ELF-1 (cell line): ENCODE measurements at places on chromosomes 5 and 9.

DNA sequence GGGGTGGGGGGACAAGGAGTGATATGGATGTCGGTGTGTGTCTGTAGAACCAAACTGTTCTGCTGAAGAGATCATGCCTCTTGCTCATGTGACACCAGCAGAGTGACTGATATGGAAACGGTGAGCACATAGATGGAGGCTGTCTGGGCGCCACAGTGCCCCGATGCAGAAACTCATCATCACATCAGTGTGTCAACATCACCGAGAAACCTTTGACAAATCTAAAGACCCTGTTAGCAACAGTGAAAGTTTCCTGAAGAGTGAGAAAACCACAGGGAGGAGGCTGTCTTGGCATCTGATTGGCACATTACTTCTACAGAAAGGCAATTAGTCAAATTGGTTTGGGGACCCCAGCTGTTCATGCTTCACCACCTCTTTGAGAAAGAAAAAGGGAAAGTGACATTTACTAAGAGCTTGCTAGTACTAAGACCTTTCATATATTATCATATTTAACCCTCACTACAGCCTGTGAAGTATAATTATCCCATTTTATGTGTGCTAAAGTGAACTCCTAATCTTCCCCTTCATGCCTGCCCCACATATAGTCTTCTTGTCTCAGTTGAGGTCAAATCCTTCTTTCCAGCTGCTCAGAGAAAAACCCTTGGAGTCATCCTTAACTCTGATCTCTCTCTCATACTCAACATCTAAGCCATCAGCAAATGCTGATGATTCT, 25.6 kb downstream of the CSF2 start:
- DNase-seq: no peak

DNA sequence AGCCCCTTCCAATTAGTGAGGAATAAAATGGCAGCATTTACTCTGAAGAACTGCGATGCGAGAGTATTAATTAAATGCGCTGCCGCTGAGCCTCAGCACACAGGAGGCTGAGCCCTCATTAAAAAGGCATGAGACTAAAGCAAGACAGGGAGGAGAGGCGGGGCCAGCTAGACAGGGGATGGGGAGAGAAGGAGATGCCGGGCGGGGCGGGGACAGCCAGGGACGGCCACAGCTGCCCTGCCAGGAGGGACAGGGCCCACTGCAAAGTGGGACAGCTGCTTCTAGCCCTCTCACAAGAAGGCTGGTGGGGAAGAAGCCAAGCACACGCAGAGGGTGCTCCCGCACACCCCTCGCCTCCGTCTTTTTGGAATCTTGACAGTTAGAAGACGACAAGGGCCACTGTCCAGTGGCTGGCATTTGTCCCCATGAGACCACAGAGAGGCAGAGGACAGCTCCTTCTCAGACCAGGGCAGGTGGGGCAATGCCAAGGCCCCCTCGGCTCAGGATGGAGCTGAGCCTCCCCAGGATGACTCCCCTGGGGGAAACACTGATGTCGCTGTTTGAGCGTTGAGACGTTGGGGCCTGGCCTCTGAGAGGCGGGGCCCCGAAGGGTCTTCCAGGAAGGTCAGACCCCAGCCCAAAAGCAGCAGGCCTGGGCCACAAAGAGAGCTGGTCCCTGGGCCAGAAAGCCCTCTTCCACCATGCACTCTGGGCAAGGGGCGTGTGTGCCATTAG, 26.9 kb downstream of the ADAMTS2 start:
- no peak for DNase-seq

GRCh38 chr5:14415024-14415697, 166.4 kb upstream of the OTULINL start:
- DNase-seq: no peak

DNA sequence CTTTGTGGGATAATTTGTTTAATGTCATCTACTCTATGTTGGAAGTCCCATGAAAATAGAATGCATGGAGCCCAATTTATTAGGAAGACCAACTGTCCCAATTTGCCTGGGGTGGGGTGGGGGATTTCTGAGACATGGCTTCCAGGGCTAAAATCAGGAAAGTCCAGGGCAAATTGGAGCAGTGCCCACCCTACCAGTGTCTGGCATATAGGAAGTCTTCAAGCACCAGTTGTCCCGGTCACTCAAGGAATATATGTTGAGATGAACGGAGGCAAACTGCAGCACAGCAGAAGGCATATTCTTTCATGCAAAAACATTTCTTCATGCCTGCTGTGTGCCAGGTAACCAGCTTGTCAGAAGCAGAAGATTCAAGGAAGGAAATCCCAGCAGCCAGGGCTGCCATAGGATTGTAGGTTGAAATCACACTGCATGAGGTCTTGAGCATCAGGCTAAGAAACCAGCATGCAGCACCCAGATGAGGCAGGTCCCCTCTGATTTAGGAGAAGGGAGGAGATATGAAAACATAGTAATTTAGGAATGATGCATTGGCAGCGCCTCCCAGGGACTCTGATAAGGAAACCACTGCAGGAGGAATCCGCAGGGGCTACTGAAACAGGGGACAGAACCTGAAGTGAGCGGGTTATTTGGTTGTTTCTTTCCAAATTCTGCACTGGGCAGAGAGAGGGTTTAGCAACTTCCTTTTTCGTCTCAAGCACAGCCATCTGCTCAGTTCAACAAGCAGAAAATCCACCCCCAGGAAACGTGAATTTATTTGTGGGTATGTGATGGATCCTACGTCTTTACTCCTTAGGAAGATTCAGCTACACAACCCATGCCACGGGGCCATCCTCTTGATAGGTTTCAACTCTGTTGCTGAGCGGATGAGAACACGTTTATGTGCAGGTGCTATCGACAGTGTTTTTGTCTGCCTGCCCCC, 112.6 kb upstream of the CPEB4 start:
- DNase-seq: no peak

- DNase-seq: no peak
Measured at GRCh38 chr5:54758038-54758437, 227.4 kb downstream of the ESM1 start.

- DNase-seq: no peak
Measured at GRCh38 chr9:36053971-36054370, 17.3 kb downstream of the RECK start.

DNA sequence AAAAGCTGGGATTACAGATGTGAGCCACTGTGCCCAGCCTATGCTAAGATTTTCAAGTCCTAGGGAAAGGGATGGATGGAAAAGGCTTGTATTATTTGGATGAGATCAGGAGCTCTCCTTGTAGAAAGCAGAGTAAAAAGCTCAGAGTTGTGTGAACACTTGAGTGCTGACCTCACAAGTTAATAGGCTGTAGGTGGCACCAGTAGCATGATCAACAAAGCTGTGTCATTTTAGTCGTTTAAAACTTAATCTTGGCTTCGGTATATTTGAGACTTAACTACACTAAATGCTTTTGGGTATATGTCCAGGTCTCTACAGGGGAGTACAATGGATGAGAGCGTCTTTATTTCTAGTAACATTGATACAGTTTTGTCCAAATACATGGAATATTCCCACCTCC, 264.2 kb downstream of the TMEM38B start:
- no peak for DNase-seq

- DNase-seq: peak; percentile 92
Measured at GRCh38 chr5:132003170-132003744, 8.2 kb downstream of the ACSL6 start.

DNA sequence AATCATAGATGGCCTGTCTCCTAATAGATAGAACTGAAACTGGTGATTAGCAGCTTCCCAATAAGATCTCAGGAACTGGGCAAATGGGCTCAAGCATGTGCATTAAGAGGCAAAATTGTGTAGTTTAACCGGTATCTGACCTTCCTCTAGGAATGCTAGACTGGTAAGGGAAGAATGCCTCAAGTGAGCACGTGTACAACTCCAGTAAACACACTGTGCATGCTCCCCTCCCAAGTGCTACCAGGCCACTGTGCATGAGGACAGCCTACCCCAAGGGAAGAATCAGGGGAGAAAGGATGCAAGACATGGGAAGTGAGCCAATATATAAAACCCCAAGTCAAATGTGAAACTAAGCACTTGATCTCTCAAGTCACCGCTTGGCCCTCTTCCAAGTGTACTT, 1157.4 kb upstream of the CDH18 start:
- no peak for DNase-seq

- DNase-seq: no peak
Measured at GRCh38 chr5:157514974-157515373, 55.0 kb downstream of the NIPAL4 start.

DNA sequence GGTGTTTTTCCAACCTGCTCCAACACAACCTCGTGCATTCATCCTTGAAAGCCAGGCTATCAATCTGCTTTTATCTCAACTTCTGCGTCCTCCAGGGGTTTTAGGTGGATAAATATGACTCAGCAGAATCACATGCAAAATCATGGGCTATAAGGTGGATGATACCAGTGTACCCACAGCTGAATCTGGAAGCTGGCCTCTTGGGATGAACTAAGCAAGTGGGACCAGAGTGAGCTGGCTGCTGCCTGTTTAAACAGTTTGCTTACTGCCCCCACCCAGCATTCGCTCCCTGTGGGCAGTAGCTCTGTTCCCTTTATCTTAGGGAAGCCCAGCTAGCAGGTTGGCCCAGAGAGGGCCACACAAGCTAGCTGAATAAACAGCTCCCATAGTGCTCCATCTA, 194.0 kb downstream of the CRB2 start:
- DNase-seq: peak; percentile 28

DNA sequence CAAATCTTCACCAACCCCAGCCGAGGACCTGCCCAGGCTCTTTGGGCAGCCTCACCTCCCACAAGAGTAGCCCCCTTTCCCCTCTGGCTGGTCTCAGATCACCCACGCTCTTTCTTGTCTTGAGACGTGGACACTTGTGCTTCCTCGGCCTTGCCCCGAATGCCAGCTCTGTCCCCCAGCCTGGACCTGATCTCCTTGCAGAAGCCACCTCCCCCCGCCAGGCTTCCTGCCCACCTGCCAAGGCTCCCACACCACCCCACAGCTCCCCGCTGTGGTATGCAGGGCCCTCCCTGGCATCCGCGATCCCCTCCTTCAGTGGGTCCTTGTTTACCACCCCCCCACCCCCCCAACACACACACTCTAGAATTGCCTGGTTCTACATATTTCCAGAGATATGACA, 133.7 kb downstream of the ROR2 start:
- DNase-seq: no peak

- no peak for DNase-seq
Measured at GRCh38 chr9:121714873-121715272, 63.4 kb downstream of the DAB2IP start.

DNA sequence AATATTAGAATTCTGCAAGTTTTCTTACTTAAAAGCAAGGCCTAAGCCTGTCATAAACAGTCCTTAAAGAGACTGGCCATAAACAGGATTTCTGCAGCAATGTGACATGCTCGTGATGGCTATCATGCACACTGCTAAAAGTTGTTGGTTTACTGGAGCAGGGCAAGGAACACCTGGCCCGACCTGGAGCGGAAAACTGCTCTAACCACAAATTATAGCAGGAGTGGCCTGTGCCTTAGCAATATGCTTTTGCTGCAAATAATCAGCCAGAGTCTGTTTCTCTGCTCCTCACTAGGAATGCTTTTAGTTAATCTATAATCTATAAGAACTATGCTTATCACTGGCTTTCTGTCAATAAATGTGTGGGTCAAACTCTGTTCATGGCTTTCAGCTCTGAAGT, 322.9 kb upstream of the RPS23 start:
- no peak for DNase-seq

GRCh38 chr9:112002131-112002846, 105.7 kb downstream of the UGCG start:
- no peak for DNase-seq

GRCh38 chr9:109765830-109766229, 14.2 kb upstream of the PALM2AKAP2 start:
- no peak for DNase-seq

GRCh38 chr9:97271292-97271691, 36.2 kb upstream of the CCDC180 start:
- DNase-seq: peak; percentile 21

- DNase-seq: peak; percentile 79
Measured at GRCh38 chr9:34500623-34501267, 22.0 kb downstream of the ENHO start.

- no peak for DNase-seq
Measured at GRCh38 chr5:146450002-146450401, 2.9 kb downstream of the TCERG1 start.

DNA sequence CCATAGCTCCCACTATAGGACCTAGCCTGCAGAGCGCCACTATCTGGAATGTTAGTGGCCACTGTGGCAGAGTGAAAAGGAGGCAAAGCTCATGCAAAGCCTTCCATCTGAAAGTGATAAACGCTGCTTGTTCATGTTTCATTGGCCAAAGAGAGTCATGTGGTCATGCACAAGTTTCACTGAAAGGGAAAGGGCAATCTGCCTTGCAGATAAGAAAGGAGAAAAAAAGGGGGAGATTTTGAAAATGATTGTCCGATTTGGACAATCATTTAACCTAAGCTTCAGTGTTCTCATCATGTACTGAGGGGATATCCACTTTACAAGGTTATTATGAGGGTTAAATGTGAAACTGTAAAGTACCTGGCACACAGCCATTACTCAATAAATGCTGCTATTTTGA, 9.0 kb upstream of the MOB3B start:
- DNase-seq: no peak

DNA sequence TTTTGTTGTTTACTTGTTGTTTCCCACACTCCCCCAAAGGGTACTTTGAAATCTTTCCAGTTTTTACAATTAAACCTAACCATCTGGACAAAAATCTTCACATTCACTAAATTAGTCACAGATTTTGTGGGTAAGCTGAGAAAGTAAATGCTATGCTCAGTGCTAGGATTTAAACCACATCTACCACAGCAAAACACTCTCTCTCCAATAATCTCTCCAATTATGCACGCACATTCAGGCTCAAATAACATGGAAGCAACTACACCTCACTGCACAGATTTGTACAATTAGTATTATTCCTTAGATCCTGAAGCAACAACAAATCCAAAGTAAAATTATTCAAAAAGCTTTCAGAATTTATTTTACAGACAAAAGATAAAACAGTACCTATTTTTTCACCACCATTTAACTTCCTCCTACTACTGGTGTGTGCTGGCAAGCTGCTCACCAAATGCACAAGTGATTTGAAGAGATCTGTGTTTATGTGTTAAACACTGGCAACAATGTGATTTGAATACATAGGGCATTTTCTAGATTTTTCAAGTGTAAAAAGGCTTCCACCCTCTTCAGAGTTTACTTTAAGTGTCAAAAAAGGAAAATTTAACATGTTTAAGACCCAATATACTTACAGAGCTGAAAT, 16.6 kb downstream of the ZNF608 start:
- DNase-seq: no peak

GRCh38 chr5:39194466-39195136, 24.8 kb downstream of the FYB1 start:
- no peak for DNase-seq
